PC-3 (cell line): ENCODE measurements at places on chromosomes 5 and 9. TPM values are rescaled to one million over a fixed set of nuclear protein-coding genes. Genes with fewer than 3 reads are reported as not detected.

SPACA9 gene
- total RNA-seq: 2.3 and 3.9 TPM in 2 replicates

- no peak for DNase-seq
These were observed 13.6 kb downstream of the AKNA start for GRCh38 chr9:114373960-114374730.

DNA sequence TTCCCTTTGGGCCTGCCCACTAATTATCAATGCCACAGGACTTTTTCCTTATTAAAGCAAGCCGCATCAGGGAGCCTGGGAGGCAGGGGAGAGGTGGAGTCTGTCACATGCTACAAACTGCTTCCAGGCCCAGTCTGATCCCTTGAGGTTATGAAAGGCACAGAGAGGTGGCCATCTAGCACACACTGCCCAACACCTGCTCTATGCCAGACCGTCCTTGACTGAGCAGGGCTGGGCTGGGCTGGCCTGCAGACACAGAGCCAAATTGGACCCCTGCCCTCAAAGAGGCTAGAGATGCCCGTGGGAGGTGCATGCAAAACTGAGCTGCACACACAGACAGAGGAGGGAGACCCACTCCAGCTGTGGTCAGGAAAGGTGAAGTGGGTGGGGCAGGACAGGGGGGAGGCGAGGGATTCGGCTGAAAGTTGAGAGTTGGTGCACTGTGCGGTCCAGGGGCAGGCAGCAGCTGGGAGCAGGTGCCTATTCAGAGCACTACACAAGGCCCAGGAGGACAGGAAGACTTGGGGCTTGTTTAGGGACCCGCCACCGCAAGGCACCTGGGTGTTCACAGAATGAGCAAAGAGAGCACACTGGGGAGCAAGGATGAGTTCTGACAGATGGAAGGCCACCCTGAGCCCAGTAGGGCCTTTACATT lies 36.4 kb upstream of the TCF7 start:
- no peak for DNase-seq

DNA sequence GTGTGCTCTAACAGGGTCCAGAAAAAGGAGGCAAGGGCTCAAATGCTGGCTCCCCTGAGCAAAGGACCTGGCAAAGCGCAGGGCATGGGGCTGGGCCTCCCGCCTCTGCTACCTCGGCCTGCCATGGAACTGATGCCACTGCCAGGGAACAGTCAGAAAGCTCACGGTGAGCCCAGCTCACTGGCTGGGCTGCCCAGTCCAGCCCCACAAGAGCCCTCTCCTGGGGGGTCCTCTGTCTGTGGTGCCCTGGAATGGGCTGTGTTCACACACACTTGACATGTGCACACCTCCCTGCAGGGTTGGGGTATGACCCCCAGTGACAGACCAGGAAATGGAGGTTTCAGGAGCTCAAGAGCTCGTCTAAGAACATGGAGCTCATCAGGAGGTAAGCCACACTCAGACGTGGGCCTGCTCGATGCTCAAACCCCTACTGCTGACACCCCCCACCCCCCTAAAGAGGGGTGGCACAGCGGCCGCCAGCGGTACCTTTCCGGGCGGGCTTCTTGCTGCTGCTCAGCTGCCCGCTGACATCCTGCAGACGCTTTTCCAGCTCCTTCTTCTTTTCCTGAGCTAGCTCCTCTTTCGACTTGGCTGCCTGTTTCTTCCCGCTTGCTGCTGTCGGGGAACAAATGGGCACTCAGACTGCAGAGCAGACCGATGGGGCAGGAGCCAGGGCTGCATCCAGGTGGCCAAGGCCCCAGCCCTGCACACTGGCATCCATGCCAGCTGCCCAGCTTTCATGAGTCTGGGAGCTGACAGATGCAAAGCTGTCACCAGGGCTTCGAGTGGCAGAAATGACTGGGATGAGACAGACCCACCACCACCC lies 9.1 kb downstream of the BRD3OS start:
- DNase-seq: no peak

CDC20B gene
- not detected in 2 replicates for total RNA-seq

CCNO gene
- 3.4 and 5.3 TPM in 2 replicates for total RNA-seq

FAM240B gene
- total RNA-seq: not detected in 2 replicates

GRCh38 chr9:135998410-135999071 lies 37.4 kb upstream of the UBAC1 start:
- no peak for DNase-seq

LMBRD2 gene
- total RNA-seq: 9.1 and 21.1 TPM in 2 replicates

DNA sequence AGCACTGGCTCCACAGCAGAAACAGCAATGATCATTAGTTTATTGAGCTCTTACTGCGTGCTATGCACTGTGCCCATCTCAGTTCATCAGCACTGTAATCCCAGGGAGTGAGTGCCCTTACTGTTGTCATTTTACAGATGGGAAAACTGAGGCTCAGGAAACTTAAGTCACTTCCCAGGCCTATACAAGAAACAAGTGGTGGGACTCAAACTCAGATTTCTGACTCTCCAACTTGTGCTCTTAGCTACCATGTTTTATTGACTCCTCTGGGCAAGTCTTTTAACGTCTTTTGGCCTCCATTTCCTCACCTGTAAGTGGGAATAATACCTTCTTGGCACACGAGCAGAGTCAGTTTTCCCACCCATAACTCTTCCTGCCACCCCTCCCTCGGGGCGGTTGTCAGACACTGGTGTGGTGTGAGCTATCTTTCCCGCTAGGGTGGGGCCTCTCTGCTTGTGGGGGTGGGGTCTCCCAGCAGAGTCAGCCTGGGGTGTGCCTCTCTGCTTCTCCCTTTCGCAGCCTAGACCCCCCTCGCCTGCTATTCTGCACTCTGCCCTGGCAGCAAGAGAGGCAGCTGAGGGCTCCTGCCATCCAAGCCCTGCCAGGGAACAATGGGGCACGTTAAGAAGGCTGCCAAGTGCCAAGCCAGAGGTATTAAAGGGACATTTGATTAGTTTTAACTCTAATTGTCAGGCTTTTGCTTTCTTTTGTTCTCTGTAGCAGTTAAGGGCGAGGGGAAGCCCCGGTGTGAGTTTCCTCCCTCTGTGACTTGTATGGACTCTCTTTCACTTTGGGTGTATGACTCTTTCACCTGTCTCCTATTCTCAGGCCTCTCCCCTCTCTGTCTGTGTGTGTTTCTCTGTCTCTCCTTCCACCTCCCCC lies 12.1 kb downstream of the GALNT10 start:
- DNase-seq: no peak

GRCh38 chr5:140345919-140346347 lies 470 bp downstream of the HBEGF start:
- DNase-seq: peak; percentile 56

PCDHB16 gene
- 0.46 TPM in 1 of 2 replicates, not detected in the other for total RNA-seq

- DNase-seq: no peak
These were observed 278.3 kb downstream of the NR2F1-AS1 start for GRCh38 chr5:93302711-93303110.

GRCh38 chr5:69368458-69369339 lies 621 bp downstream of the AK6 start:
- peak; percentile 16 for DNase-seq

GRCh38 chr9:7234144-7234543 lies 476.4 kb downstream of the KDM4C start:
- peak; percentile 67 for DNase-seq

TMEM267 gene
- total RNA-seq: 10.0 and 16.1 TPM in 2 replicates

DNA sequence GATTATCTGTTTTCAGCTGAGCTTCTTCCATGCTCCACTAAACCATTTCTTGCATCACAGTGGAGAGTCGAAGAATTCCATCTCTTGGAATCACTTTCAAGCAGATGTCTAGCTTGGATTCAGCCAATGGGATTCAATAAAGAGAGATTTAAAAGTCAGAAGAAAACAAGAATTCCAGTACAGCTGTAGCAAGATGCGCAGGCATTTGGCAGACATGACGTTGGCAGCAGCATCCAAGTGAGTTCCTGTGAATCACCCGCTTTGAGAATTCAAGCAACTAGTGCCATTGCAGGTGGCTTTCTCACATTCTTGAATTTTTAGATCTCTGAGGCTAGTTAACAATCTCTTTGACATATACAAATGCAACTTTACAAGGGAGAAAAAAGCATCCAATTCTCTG lies 467.0 kb downstream of the CDH10 start:
- DNase-seq: no peak

SREK1 gene
- 34.8 and 43.1 TPM in 2 replicates for total RNA-seq

DNA sequence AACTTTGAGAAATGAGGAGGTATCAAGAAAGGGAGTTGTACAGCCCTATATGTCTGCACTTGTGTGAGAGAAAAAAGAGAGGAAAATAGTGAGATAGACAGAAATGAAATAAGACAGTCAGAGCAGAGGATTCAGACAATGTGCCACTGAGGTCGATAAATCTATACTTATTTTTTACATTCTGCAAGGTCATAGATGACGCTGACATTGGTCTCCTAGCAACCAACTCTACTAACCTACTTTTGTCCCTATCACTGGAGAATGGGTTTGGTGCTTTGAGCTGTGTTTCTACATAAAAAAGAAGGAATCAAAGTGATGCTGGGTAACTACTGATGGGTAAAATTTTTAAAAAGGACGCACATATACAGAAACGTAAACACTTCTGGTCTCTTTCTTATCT lies 573.3 kb upstream of the RORB start:
- DNase-seq: no peak

GRCh38 chr5:151196556-151197290 lies 27.2 kb downstream of the CCDC69 start:
- DNase-seq: no peak

- DNase-seq: no peak
These were observed 67.0 kb upstream of the EIF4EBP3 start for GRCh38 chr5:140480310-140481014.

STPG3 gene
- total RNA-seq: not detected in 2 replicates

GRCh38 chr9:95815961-95816360 lies 59.5 kb upstream of the ERCC6L2 start:
- no peak for DNase-seq
